ENCODE measurements at places on chromosomes 5 and 9. TPM values are rescaled to one million over a fixed set of nuclear protein-coding genes. Genes with fewer than 3 reads are reported as not detected.

Gene RAD23B
- 114 TPM for total RNA-seq

Gene LIFR
- total RNA-seq, result 0.09 TPM

Gene INSYN2B
- total RNA-seq, result not detected

Gene NEURL1B
- total RNA-seq, result 0.19 TPM

Gene KCNV2
- total RNA-seq, result not detected

Gene SCGB3A2
- total RNA-seq, result not detected

Gene CAPSL
- total RNA-seq, result 1.7 TPM

Gene MAT2B
- total RNA-seq, result 103 TPM

Gene PPP3R2
- not detected for total RNA-seq

Gene BARX1
- total RNA-seq, result 1.9 TPM

Gene IRX2
- total RNA-seq, result not detected

Gene KCNT1
- not detected for total RNA-seq
